NCI-H2171 (cell line): ENCODE measurements at places on chromosomes 5 and 9.

GRCh38 chr9:89811886-89812450, 207.2 kb downstream of the GADD45G start:
- DNase-seq: no peak

GRCh38 chr9:71672573-71672972, 95.7 kb downstream of the CEMIP2 start:
- DNase-seq: no peak

- no peak for DNase-seq
These were observed at the start of gene DMRTA1 for GRCh38 chr9:22446589-22446949. DMRTA1 (plus strand) TSS chr9:22446824; CDS start chr9:22447066, 242 bp downstream.

- DNase-seq: no peak
These were observed 182.6 kb downstream of the BNC2 start for GRCh38 chr9:16687678-16688369.

GRCh38 chr9:114914139-114914538, 16.3 kb downstream of the TNFSF8 start:
- DNase-seq: no peak

- DNase-seq: no peak
These were observed 190.1 kb upstream of the ZNF608 start for GRCh38 chr5:124936626-124936933.

DNA sequence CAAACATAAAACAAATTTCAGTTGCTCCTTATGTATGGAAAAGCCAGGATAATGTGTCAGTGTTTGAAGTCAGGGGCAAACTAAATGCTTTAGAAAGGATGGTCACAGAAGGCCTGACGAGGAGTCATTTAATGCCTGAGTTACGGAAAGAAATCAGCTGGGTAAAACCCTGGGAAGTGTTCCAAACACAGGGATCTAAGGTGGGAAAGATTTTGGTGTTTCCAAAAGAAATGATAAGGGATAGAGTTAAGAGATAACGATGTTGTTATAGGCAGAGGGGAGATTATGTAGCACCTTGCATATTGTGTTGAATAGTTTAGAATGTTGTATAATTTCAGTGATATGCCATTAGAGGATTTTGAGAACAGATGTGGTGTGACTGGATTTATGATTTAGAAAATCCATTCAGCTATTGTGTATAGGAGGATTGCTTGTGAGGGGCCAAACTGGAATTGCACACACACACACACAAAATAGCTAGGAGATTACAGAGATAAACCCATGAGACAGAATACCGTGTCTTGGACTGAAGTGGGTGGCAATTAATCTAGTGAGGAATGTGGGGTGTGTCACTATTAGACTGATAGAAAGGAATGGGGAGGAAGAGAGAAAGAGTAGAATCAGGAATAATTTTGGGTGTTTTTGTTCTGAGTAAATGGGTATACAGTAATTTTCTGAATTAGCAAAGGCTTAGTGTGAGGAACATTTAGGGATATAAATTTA, 274.2 kb upstream of the DAB2 start:
- DNase-seq: no peak

DNA sequence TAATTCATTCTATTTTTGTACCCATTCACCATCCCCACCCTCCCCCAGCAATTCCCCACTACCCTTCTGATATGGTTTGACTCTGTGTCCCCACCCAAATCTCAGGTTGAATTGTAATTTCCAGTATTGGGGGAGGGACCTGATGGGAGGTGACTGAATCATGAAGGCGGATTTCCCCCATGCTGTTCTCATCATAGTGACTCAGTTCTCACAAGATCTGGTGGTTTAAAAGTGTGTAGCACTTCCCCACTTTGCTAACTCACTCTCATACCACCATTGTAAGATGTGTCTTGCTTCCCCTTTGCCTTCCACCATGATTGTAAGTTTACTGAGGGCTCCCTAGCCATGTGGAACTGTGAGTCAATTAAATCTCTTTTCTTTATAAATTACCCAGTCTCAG, 25.9 kb upstream of the TESK1 start:
- no peak for DNase-seq

DNA sequence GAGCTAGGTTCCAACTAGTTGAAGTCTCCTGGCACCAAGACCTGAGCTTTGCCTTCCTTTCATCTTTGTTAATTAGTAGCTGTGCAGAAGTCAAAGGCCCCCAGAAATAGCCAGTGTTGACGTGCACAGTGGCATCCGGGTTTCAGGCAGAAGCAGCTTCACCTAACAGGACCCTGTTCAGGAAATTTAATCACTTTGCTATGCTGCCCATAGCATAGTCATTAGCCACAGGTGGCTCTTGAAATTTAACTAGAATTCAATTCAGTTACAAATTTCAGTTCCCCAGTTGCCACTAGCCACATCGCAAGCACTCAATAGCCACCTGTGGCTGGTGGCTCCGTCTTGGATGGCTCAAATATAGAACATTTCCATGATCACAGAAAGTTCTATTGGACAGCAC, 179.1 kb downstream of the GOLPH3 start:
- no peak for DNase-seq

DNA sequence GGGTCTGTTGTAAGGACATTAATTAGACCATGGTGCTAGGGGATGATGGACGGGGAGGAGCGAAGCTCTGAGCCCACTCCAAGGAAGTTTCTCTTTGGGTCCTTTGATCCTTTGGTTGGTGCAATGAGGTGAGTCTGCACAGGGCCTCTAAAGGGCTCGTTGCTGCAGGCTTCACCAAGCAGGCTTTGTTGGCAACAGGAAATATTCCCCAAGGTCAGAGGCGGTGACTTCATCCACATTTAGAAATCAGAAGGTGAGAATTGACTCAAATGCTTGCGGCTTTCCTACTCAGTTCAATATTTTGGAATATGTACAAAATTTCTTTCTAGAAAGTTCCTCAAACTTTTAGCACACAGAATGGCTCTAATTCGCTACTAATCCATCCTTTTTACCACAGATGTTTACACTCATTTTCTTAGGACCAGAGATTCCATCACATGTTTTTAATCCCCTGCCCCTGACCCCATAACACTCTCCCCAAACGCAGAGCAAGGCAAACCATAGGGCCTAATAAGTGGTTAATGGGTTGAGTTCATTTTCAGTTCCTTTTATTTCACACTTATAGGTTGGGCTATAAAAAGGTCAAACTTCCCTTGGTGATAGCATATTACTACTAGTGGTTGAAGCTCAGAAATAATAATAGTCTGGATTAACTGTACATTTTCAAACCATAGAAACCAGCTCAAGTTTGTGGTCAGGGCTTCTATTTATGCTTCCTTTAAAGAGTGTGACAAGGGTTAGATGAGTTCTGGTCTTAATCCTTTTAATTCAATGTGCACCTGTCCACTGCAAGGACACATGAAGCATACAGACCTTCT, 37.3 kb upstream of the TMEM252 start:
- DNase-seq: no peak

GRCh38 chr5:62043289-62044280, 262.4 kb upstream of the KIF2A start:
- DNase-seq: no peak

DNA sequence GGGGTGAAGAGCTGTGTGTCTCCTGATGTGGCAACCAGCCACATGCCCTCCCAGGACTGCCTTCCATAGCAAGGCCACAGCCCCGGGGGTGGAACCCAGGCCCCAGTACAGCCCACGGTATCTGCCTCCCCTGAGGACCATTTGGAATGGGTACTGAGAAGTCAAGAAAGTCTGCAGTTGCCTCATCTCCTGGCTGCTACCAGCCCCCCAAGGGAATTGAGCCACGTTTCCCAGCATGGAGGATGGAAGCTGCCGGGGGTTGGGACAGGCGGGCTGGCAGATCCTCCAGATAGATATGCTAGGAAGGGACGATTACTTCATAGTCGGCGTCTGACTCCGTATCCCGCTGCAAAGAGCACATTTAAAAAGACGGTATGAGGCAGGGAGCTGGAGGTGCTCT, 5.5 kb upstream of the DMRT2 start:
- DNase-seq: no peak

DNA sequence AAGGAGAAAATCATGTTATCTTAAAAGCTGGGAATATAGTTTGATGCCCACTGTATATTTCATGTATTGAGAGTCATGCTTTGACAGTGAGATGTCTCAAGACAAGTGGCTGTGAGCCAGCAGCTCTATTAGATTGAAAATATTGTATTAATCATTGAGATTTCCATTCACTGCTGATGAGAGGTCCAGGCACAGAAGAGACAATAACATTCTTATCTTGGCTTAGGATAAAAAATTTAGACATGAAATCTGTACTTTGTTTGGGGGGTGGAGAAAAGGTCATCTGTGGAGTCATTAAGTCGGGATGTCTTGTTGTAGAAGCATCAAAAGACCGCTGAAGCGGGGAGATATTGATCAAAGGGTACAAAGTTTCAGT, 97.9 kb upstream of the EQTN start:
- no peak for DNase-seq
